Coronary artery (tissue), 2 donors: ENCODE measurements at places on chromosomes 13 and 19.

GRCh38 chr19:13020002-13020414 lies 24.7 kb downstream of the NFIX start:
- no peak for DNase-seq

DNA sequence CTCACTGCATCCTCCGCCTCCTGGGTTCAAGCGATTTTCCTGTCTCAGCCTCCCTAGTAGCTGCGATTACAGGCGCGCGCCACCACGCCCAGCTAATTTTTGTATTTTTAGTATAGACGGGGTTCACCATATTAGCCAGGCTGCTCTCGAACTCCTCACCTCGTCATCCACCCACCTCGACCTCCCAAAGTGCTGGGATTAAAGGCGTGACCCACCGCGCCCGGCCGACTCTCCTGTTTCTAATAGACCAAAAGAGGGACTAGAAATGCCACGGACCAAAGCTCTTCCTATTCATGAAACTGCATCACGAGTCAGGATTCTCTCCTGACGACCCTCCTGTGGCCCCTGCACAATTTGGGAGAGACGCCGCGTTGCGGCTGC lies 563 bp downstream of the ZNF43 start:
- DNase-seq, result no peak

- peak; percentile 68 for DNase-seq
Observed at GRCh38 chr19:4015705-4016402, 8.3 kb downstream of the PIAS4 start.

- no peak for DNase-seq
Observed at GRCh38 chr19:49224879-49225278, 67.3 kb downstream of the TRPM4 start.

- DNase-seq, result no peak
Observed at GRCh38 chr19:3982701-3983541, 2.3 kb downstream of the EEF2 start.

- DNase-seq, result no peak
Observed at GRCh38 chr13:20923272-20923671, 20.7 kb upstream of the XPO4 start.

DNA sequence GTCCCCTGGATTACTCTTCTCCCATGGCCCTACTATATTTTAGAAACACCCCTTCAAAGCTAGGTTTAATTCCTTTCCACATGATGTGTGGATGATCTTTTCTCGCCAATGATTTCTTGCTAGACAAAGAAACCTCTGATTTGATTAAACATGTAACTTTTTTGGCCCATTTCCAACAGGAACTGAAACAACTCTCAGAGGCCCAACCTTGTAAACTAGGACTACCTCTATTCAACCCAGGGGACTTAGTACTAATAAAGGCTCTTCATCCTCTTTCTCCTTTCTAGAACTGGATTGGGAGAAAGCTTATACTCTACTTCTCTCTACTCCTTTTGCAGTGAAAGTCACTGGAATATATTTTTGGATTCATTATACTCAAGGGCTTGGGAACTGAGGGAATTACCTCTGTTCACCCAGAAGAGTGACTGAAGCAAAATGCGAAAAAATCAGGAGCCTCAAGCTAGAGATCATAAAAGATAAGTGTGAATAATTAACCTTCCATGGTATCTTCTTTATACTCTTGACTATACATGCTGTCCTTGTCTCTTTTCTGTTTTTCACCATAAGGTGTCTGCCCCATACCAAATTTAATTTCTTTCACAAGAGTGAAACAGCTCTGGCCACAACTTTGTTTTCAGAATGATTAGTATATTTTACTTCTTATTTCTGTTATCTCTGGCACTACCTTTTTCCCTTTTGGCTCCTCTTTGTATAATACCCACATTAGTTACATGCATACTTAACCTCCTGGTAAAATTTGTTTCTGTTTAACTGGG lies 977.6 kb downstream of the SLITRK5 start:
- DNase-seq, result no peak

- DNase-seq, result no peak
Observed at GRCh38 chr13:51938454-51938853, 72.8 kb downstream of the ATP7B start.

GRCh38 chr13:39577838-39578491 lies 25.0 kb downstream of the LHFPL6 start:
- DNase-seq, result no peak

DNA sequence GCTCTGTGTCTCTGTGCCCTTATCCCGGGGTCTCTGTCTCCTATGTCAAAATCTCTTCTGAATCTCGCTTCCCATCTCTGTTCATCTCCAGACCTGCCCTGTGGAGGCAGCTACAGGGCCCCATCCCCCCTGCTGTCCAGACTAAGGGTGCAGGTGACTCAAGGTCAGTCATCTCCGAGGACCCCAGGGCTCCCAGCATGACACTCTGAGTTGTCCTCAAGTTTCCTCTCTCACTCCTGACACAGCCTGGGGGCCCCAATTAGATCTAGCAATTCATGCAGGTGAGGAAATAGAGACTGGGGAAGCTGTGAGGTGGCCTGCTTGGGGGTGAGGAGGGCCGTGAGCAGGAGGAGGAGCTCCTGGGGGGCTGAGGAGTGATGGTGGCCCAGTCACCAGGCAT lies 2.1 kb upstream of the CNFN start:
- no peak for DNase-seq

GRCh38 chr13:32080328-32080744 lies 48.8 kb downstream of the FRY start:
- DNase-seq, result no peak

DNA sequence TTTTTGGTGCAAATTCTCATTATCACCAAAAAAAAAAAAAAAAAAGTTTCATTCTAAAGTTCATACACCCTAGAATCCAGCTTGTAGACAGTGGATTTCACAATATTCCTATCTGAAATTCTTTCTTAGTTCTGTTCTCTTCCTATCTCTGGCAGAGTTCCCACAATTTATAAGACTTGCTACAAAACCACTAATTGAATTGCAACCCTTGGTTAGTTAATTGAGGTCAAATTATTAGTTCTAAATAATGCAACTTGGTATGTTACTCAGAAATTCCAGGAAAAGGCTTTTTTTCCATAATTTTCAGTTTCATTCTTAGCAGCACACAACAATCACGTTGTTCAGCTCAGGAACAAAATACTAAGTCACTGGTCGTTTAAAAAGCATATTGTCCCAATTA lies 58.5 kb downstream of the SPATA13 start:
- no peak for DNase-seq

DNA sequence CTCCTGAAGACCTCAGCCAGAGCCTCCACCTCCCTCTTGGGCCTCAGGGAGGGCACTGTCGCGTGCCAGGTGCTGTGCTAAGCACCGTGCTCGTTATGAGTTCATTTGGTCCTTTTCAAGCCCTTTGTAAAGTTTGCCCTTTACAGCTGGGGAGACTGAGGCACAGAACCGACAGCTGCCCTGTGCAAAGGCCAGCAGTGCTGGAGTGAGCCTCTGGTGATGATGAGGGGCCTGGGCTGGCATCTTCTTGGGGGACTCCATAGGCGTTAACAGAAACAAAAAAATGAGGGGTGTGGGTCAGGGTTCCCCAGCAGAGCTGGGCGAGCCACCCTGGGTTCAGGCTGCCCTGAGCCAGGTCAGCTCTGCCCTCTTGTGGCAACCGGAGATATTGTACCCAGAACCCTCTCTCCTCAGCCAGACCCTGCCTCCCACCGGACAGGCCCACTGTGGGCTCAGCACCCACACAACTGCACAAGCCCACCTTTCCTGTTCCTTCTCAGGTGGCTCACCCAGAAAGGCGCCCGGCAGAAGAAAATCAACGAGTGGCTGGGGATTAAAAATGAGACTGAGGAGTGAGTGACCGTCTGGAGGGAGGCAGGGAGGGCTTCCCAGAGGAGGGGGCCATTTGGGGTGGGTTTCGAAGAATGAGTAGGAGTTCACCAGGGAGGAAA lies 5.5 kb upstream of the IFI30 start:
- DNase-seq, result no peak

- DNase-seq, result no peak
Observed at GRCh38 chr13:30300596-30300995, 6.8 kb downstream of the KATNAL1 start.

- no peak for DNase-seq
Observed at GRCh38 chr13:26864576-26864975, 104.0 kb upstream of the GPR12 start.

DNA sequence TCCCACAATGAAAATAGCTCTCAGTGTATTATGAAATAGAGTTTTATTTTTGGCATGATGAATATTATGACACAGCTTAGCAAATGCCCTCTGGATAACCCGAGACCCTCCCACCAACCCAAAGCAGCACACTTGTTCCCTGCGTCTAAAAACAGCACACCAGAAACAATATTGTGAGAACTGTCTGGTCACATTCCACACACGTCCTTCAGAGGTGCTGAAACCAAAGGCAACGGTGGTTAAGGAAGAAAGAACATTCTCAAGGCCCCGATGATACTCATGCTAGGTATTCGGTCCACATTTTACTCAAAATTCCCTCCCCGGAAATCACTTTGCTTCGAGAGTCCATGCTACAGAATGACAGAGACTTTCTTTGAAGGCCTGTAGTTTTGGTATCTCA lies 156.7 kb downstream of the SLC7A1 start:
- no peak for DNase-seq

DNA sequence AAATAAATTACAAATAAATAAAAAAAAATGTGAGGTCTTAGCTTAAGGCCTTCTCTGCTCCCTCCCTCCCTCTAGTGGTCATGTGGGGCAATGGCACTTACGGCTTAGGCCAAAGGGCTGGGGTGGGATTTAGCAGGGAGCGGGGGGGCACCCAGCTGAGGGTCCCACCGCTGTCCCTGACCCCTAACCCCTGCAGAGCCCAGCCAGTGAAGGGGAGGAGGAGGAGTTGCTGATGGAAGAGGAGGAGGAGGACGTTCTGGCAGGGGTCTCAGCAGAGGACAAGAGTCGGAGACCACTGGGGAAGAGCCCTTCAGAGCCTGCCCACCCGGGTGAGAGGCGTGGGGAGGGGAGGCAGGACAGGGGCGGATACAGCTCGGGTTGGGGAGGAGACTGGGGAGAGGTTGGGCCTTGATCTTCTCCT lies 9.3 kb downstream of the MPND start:
- DNase-seq, result no peak

DNA sequence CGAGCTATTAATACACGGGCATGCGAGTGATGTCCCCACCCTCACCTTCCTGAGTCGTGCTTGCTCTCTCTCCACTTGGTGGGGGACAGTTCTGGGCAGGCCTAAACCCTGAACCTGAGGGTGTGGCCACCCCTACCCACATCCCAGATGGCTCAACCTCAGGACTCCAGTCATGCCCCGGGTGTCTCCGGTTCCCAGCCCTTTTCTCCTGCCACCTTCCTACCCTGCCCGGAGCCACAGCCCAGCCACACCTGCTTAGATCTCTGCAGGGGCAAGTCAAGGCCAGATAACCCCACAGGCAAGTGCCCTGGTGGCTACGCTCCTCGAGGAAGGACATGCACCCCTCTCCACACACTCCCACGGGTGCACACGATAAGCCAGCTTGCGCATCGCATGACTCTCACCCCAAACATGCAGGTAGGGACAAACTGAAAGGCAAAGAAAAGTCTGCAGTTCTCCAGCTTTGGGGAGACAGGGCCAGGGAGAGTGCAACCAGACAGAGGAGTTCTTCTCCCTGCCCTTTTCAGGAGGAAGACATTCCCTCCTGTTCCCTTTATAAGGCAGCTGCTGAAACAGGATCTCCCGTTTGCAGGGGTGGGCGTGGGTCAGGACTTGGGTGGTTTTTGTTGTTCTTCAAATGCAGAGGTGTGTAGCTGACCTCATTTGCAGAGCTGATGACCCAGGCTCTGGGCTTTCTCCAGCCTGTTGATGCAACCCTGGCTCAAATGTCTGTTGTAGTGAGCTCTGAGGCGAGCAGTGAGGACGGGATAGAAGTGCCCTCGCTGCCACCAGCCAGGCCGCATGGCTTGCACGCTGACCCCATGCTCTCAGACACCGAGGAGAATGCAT lies 88.6 kb downstream of the DPF1 start:
- DNase-seq, result no peak

DNA sequence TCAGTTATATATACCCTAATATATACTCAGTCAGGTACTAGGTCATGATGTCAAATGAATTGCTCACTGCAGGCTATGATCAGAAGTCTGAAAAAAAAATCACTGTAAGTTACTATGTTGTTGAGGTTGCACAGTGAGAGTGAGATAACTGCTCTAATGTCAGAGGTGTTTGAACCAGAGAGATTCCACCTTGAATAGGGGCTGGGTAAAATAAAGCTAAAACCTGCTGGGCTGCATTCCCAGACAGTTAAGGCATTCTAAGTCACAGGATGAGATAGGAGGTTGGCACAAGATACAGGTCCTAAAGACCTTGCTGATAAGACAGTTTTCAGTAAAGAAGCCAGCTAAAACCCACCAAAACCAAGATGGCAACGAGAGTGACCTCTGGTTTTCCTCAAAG lies 10.2 kb downstream of the EPSTI1 start:
- no peak for DNase-seq

GRCh38 chr13:20993661-20994440 lies 67.5 kb downstream of the LATS2 start:
- DNase-seq, result peak; percentile 56

GRCh38 chr13:29583073-29583785 lies 12.3 kb downstream of the SLC7A1 start:
- DNase-seq, result no peak

DNA sequence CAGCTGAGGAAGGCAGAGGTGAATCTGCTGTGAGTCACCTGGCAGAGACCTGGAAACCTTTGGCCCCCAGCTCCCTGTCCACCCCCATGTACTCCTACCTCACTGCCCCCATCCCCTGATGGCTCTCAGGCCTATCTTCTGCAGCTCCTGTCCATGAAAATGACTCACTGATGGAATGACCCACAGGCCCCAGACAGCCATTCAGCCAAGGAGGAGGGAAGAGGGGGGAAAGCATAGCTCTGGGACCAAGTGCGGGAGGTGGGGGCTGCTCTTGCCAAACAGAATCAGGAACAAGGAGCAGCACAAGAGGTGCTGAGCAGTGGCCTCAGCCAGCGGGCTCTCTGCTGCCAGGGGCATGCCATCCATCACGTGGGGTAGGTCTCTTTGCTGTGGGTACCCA lies 111.4 kb upstream of the C1QTNF9B start:
- no peak for DNase-seq

GRCh38 chr19:19597809-19598306 lies 20.6 kb downstream of the PBX4 start:
- no peak for DNase-seq

GRCh38 chr13:103140001-103140671 lies 73.9 kb upstream of the SLC10A2 start:
- DNase-seq, result no peak

DNA sequence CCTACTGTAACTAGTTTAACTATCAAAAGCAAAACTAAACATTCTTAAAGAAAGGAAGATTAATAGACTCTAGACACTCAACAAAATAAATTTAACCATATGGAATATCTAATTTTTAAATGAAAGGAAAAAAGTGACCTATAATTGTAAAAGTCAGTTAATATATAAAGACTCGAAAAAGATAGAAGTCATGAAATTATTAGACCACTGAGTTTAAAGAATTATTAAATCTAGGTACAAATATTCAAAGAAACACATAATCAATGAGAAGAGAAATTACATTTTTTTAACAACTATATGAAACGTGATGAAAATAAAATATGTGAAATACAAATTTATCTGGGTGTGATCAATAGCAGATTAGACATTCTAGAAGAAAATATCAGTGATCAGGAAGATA lies 706.8 kb upstream of the PCDH20 start:
- DNase-seq, result no peak
